BJ (cell line): ENCODE measurements at places on chromosomes 12 and 14.

- no peak for DNase-seq
Measured at GRCh38 chr14:51023964-51024363, 70.9 kb downstream of the TRIM9 start.

GRCh38 chr14:52307376-52307775 is 6.7 kb upstream of the PTGER2 start:
- no peak for DNase-seq

DNA sequence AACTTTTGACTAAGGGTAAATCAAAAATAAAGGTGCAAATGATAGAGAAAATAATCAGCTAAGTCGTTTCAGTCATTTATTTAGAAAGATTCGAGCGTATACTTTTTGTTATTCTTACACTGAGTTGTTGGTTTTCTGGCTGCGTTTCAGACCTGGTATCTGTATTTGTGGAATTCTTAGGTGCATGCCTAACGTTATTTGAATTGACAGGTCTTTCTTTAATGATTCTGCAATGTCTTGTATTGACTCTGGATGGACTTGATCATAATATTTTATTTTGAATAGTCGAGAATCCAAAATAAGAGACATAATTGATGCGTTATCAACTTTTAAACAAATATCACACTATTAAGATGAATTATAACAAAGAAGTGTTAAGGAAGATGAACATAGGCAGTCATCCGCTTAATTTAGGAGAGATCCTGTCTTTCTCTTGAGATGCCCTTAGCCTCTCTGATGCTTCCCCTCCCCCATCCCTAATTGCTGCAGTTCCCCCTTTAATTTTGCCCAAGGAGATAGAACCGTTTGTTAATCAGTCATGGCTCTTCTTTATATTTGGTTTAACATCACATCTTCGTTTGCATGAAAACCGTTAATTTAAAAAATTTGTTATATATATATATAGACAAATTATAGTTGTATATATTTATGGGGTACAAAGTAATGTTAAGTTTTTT is 1.8 kb downstream of the ALX1 start:
- DNase-seq, result no peak

- DNase-seq, result no peak
Measured at GRCh38 chr14:93033983-93034670, 81.6 kb downstream of the ITPK1 start.

DNA sequence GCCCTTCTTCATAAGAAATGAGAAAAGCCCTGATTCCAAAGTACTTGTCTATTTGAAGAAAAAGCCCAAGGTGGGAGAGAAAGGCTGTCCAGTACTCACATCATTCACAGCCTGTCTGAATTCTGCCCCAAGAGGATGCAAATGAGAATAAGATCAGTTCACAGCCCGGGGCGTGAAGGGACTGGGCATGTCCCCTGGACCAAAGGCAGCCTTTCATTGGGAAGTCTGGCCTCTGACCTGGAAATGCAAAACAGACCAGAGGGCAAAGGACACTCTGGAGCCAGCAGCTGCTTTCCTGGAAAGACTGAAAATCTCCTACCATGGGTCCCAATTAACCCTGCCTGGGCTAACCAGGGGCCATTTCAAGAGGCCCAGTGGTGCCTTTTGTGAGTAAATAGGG is 191.2 kb upstream of the PELI2 start:
- DNase-seq, result no peak

GRCh38 chr14:76432827-76433752 is 57.2 kb downstream of the ESRRB start:
- no peak for DNase-seq

DNA sequence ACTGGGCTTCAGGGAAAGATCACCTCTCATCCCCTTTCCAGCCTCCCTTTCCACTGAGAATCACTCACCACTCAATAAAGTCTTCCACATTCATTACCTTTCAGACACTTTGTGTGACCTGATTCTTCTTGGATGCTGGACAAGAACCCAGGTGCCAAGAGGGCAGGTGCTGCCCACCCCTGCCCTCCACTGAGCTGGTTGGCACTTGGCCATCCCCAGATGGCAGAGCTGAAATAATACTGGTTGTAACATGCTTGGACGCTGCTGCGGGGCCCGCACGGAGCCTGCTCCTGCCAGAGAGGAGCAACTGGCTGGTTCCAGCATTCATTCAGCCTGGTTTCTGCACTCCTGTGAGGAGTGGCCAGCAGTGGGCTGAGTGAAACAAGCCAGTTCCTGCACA is 386.7 kb upstream of the CCDC196 start:
- DNase-seq, result no peak

DNA sequence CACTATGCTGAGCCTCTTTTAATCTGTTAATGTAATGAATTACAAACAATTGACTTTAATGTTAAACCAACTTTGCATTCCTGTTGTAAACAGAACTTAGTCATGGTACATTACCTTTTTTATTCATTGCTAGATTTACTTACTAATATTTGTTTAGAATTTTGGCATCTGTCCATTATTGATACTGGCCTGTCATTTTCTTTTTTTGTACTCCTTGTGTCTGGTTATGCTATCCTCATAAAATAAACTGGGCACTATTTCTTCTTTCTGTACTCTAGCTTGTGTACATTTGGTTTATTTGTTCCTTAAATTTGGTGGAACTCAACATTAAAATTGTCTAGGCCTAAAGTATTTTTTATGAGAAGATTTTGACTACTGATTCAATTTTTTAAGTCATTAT is 32.1 kb downstream of the SPATA7 start:
- DNase-seq, result no peak

DNA sequence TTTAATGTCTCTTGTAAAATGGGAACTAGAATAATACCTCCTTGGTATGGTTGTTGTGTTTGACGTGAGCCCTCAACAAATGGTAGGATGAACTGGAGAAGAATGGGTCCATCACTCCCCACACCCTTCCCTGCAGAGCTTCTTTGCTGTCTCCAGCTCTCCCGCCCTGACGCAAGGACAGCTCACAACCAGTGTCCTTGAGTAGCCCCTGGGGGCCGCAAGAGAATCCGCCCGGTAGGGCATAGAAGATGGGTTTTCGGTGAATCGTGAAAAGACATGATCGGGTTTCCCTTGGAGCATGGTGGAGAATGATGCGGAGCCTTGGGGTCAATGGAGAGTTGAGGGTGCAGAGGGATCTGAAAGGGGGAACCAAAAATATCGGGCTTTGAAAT is 6.1 kb upstream of the PAX9 start:
- no peak for DNase-seq

DNA sequence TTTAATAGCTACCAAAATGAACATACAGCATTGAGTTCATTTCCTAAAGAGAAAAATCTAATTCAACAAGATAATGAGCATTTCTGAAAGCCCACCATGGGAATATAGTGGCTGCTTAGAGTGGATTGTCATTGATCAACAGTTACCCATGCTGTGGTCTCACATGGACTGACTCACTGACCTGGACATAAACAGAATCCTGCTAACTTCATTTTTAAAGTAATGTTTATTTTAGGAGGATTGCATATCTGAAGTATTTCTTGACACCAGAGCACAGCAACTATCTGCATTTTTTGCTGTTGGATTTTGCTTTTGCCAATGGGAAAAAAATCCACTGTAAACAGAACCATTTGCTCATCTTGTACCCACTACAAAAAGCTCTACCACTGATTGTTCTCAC is 71.7 kb downstream of the KCNC2 start:
- no peak for DNase-seq

- DNase-seq, result no peak
Measured at GRCh38 chr12:21638054-21638891, 19.4 kb downstream of the LDHB start.

- DNase-seq, result no peak
Measured at GRCh38 chr12:11863478-11863906, 207.2 kb upstream of the BCL2L14 start.

DNA sequence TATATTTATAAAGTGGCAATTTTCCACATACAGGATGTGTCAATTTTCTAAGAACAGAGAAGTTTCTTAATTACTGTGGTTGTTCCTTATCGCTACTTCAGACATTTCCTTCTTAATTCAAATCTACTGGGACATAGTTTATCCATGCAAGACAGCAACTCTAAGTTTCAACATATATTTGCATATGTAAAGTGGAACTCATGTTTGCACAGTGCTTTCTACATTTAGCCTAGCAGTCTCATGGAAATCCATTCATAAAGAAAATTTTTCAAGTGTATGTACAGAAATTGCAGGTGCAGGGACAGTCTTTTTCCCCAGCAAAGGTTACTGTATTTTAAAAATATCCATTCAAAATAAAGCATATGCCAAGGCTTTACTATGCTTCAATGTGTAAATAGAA is 956.7 kb upstream of the SEL1L start:
- no peak for DNase-seq

- no peak for DNase-seq
Measured at GRCh38 chr12:52445876-52446275, 6.1 kb downstream of the KRT6B start.

DNA sequence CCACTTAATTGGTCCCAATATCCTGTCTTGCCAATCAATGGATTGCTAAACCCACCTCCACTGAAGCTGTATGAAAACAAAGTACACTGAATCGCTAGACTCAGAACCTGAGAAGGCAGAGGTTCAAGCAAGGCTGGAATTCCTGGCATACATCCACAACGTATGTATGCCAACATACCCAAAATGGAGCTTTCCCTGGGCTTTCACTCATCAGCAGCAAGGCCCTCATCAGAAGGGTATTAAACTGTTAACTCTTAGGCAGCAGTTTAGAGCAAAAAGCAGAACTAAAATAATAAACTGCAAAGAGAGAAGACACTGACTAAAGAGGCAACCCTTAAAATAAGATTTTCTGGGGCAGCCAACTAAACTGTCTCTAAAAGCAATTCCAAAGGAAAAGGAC is 13.6 kb downstream of the MED13L start:
- no peak for DNase-seq

DNA sequence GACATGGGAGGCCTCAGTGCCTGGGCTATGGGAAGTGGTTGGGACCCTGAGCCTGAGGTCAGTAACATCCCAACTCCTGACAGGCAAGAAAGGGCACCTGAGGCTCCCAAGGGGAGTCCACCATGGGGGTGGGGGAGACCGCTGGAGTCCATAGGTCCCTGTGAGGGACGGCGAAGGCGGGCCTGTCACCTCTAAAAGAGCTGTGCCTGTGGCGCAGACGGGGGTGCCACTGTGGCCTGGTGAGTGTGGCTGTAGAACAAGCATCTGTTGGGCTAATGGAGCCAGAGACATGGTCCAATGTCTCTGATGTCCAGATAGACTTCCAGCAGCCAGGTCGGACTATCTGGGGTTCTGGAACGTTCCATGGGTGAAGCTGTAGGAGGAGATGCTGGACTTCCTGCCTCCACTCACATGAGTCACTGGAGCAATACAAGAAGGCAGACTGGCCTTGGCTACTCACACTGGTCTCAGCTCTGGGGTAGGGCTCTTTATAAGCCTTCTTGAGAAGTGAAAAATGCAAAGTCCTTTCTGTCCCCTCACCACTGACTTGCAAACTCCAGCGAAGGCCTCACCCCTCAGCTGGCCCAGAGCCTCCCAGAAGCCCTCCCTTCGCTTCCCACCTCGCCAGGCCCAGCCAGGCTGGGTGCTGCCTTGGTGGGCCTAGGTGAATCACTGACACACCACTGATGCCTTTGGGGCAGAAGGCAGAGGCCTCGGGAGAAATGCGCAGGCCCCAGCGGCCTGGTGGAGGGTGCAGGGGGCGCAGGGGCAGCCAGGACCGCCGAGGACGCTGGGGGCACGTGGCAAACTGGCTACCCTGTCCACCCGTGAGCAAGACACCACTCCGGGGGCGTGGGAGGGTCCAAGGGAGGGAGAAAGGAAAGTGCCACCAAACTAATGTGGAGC is 1.1 kb upstream of the TRAF3 start:
- DNase-seq, result no peak

DNA sequence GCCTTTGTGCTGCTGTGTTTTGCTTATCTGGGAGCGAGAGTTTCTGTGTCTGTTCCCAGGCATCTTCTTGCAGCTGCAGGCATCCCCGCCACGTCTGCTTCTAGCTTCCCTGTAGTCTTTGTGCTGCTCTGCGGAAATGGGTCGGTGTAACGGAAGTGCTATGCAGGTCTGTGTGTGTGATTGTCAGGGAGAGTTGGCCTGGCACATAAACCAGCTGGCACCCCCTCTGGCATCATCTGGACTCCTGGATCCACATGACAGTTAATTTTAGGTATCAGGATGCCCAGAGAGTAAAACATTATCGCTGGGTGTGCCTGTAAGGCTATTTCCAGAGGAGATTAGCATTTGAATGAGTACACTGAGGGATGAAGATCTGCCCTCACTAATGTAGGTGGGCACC is 9.4 kb upstream of the OASL start:
- DNase-seq, result no peak

DNA sequence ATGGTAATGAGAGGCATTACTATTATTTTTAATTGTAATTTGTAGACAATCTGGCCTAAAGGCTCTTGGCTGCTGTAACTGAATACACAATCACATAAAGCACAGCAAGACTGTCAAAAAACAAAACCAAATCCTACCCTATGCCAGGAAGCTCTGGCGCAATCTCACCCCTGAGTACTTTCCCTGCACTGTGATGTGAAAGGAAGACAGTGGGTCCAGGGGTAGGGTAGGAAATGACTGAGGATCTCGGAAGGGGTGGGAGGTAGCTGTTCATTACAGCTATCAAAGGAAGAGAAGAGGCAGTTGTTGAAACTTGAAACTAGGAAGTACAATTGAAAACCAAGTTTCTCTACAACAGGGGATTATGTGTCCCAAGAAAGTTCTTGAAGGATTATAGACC is 202.8 kb downstream of the ANO2 start:
- no peak for DNase-seq

- DNase-seq, result no peak
Measured at GRCh38 chr12:57098546-57098945, 9.6 kb downstream of the NAB2 start.

GRCh38 chr12:68048648-68049297 is 59.5 kb downstream of the IFNG-AS1 start:
- DNase-seq, result no peak

DNA sequence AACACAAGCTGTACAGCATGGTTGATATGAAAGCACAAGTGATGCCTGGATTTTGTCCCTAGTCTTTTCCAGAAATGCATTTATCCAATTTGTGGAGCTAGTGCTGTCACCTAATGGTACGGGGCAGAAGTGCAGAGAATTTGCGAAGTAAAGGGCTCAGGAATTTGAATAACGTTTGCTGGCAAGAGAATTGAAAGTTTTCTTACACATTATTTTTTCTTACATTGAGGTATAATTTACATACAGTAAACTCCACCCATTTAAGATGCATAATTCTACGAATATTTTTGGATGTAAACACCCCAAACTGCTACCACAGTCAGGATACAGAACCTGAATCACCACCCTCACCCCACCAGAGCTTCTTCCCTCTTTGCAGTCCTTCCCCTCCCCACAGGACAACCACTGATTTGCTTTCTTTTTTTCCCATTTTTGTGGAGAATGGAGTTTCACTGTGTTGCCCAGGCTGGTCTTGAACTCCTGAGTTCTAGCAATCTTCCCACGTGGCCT is 3.5 kb downstream of the AICDA start:
- no peak for DNase-seq

DNA sequence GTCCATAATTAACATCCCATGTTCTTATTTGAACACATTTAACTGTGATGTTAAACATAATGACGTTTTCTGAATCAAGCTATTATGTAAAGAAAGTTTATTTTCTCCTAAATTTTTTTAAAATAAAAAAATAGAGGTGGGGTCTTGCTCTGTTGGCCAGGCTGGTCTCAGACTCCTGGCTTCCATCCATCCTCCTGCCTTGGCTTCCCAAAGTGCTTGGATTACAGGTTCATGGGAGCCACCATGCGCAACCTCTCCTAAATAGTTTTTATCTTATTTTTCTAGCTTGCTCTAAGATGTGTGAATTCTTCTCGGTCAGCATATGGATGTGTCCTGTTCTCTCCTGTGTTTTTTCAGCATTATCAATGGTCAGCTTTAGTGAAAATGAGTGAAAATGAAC is 3.2 kb downstream of the RAD9B start:
- DNase-seq, result no peak
